ENCODE measurements at places on chromosomes 7 and 10.
A peak's percentile ranks its signal among the peaks of the same experiment; 100 is the strongest.

GRCh38 chr7:76122516-76123239 lies 74.8 kb downstream of the MDH2 start:
- DNase-seq = peak; percentile 13

GRCh38 chr7:148108381-148108780 lies 482.2 kb upstream of the C7orf33 start:
- DNase-seq = no peak

- DNase-seq = peak; percentile 56
Observed at GRCh38 chr10:79390551-79391229, 43.4 kb downstream of the PPIF start.

DNA sequence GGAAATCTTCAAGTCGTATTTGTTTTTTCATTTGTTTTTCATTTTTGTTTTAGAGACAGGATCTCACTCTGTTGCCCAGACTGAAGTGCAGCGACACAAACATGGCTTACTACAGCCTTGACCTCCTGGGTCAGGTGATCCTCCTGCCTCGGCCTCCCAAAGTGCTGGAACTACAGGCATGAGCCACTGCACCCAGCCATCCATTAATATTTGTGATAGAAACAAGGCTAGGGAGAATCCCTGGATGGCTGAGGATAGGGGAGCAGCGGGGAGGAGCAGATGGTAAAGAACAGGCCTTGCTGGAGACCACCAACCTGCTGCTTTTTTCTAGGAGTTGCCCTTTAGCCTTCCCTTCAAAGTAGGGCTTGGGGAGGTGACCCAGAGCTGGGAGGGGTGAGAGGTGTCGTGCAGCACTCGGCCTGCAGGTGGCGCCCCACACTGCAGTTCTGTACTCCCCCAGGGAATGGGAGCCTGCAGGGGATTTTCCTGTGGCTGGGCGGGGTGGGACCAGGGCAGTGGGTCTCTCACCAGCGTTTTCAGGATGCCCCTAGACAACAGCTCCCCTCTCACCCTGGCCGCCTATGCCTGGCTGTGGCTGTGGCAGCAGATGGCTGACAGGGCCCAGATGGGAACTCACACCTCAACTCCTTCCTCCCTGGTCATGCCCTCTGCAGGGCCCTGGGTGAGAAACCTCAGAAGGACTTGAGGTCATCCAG lies 12.6 kb upstream of the CDH23 start:
- peak; percentile 65 for DNase-seq

GRCh38 chr10:126580873-126581647 lies 89.4 kb downstream of the C10orf90 start:
- DNase-seq = no peak

GRCh38 chr10:52729271-52730104 lies 43.1 kb downstream of the MBL2 start:
- no peak for DNase-seq

DNA sequence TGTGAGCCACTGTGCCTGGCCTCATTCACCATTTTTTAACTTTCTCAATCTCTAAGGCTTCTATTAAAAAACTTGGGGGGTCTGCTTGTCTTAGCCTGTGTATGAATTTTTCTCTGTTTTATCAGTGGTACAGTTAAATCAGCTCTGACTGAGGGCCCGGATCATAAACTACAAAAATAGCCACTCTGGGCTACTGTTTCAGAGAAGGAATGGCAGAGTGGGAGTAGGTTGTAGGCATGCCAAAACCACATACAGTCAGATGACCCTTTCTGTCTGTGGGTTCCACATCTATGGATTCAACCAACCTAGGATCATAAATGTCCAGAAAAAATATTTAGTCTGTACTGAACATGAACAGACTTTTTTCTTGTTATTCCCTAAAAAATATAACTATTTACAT lies 21.3 kb downstream of the TBC1D12 start:
- no peak for DNase-seq

DNA sequence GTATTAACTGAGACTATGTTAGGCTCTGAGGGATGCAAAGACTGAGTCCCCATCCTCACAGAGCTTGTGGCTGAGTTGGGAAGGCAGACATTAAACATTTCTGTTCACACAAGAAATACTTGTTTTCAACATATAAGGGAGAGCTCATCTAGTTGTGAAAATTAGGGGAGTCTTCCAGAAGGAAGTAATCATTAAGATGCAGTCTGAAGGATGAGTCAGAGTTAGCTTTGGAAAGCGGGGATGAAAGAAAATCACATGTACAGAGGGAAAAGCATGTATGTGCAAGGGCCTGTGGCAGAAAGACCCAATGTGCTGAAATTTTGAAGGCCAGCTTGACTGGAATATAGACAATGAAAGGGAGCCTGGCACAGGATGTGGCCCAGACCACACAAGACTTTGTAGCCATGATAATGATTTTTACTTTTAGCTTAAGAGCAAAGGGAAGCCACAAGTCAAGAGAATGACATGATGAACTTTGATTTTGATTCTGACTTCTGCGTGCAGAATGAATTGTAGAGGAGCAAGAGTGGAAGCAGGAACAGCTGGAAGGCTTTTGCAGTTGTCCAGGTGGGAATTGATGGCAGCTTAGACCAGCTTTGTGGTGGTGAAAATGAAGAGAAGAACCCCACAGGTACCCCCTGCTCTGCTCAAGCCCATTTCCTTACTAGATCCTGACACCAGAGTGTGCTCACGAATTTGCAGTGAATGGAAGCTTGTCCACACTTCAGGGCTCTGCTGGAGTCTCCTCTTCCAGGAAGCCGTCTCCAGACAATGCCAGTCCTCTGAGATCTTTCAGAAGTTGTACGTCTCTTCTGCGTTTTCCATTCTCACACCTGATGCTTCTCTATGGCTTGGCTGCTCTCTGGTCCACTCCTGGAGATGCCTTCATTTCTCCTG lies 115.6 kb downstream of the ATXN7L1 start:
- DNase-seq = no peak

DNA sequence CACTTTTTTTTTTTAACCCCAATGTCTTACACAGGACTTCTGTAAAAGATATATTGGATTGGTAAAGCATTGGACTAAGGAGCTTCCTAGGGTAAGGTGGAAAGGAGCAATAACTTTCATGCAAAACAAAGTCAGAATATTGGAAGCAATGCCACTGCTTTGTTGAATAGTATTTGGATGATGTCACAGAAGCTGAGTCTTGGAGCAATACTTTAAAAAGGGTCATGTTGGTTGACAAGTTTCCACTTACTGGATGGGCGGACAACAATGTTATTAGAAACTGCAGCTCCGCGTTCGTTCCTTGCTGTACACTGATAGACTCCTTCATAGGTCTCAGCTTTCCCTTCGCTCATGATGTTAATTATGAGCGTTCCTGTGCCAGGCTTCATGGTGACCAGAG lies 101.9 kb upstream of the LAMB4 start:
- DNase-seq = no peak

DNA sequence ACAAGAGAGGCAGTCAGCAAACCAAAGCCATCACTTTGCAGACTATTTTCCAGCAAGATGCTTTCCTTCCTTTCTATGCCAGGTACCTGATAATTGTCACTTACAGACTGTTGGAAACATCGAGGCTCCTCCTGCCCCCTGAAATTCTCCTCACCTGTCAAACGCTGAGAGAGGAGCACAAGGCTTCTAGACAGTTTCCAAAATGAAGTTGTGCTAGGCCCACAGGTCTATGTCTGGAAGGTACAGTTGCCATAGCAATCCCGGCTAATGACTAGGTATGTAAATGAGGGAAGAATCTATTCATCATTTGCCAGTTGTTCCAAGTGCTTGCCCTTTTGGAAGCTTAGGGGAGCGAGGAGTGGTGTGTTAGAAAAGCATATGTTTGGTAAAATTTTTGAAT lies 334.4 kb downstream of the CALN1 start:
- no peak for DNase-seq

DNA sequence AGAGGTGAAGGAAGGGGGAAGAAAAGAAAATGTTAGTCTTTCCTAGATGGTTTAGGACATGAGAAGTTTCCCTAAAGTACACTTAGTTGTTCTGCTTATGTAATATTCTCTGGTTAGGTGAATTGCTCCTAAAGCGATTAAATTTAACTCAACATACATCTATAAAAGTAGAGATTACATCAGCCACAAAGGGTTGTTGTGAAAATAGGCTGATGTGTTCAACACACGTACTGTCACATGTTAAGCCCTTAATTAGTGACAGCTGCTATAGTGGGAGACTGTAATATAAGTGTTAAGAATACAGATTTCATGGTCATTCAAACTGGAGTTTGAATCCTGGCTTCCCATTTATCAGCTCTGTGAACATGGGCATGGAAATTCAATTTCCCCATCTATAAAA lies 12.8 kb downstream of the HECTD2 start:
- no peak for DNase-seq

DNA sequence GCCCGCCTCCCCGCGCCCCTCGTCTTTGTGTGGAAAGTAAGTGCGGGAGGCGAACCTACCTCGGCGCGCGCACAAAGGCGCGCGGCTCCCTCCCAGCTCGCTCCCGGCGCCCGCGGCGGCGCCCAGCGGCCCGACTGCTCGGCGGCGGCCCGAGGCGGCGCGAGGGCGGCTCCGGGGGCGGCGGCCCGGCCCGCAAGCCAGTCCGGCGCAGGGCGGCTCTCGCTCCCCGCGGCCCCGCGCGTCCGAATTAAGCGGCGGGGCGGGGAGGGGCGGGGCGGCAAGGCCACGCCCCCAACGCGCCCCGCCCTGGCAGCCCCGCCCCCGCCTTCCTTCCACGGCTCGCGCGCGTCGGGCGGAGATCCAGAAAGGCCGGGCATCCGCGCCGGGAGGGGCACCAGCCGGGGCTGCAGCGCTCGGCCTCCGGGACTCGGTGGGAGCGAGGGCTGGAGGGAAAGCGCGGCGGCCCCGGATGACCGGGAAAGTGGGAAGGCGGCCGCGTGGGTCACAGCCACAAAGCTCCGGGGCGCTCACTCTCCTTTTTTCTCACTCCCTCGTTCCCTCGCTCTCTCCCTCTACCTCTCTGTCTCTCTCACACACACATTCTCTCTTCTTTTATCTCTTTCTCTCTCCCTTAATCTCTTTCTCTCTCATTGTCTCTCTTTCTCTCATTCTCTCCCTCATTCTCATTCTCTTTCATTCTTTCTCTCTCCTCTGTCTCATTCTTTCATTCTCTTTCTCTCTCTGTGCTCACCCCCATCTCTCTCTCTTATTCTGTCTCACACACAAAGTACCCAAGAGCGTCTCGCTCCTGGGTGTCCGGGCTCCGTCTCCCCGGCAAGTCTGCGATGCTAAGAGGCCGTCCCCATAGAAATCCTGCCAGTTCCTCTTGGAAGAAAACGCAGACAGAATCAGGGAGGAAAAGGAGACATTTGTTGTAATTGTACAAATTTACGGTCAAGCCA lies 170.2 kb downstream of the FAM107B start:
- peak; percentile 72 for DNase-seq

DNA sequence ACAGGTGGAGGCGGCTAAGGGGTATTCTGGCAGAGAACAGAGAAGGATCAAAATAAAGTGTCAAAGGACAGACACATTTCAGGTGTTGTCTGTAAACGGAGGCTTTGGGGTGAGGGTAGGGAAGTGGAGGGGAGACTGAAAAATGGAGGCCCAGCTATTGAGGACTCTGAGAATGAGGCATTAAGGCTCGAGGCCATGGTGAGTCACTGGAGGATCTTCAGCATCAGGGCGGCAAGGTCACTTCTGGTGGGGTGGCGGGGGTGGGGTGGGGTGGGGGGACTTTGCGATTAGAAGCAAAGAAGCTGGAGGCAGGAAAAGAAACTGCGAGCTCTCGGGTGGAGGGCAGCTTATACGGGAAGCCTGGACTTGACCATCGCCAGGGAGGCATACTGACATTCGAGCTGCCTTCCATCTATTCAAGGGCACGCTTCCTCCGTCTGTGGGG lies 58.4 kb upstream of the PCGF5 start:
- DNase-seq = no peak

- DNase-seq = no peak
Observed at GRCh38 chr10:89002226-89002978, 11.8 kb downstream of the FAS start.

DNA sequence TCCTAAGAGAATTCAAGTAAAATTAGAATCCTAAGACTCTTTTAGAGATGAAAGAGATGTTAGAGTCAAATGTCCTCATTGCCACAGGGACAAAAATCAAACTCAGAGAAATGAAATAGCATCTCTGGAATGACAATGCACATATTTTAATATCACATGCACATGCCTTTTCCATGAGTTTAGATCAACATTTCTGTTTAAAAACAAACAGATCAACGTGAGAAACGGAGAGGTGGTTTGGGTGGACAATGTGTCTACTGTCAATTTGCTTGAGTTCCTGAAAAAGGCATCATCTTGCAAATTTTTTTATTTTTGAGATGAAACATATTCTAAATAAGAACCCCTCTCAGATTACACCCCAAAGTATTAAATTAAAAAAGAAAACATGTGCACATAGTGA lies 130.0 kb downstream of the CHRM2 start:
- DNase-seq = no peak

DNA sequence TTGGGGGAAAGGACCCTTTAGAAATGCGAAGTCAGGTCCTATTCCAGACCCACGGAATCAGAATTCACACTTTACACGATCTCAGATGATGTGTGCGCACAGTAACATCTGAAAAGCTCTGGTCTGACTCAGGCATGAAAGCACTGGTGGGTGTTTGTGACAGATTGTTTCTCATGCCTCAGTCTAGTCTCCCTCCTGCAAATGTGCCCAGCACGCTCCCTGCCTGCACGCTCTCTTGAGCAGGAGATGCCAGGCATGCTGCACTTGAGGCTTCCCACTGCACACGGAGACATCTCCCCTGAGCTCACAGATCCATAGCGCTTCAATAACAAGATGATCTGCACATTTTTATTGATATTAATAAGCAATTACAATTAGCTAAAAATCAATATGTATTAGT lies 23.6 kb upstream of the ZNF37A start:
- no peak for DNase-seq

DNA sequence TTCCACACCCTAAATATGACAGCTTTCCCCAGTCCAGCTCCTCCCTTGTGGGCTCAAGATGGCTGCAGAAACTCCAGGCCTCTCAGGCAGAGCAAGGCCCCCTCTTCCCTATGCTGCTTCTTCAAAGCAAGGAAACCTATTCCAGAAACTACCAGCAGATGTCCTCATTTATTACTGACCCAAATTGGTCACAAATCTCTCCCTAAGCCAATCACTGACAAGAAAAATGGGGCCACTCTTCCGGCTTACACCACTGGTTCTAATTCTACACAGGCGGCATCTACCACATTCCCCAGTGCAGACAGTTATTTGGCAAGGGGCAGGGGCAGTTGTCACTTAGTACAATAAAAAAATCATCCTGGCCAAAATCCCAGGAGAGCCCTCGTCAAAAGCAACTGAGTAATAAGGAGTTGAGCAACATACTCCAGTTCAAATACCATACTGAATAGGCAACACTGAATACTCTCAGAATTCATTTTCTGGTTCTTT lies 150.4 kb downstream of the SFMBT2 start:
- peak; percentile 55 for DNase-seq
